ENCODE measurements at places on chromosomes 4 and X.

GRCh38 chrX:7158468-7158990 is 10.6 kb upstream of the PUDP start:
- DNase-seq, result no peak

- DNase-seq, result no peak
Measured at GRCh38 chr4:187436251-187436650, 559.3 kb upstream of the ZFP42 start.

DNA sequence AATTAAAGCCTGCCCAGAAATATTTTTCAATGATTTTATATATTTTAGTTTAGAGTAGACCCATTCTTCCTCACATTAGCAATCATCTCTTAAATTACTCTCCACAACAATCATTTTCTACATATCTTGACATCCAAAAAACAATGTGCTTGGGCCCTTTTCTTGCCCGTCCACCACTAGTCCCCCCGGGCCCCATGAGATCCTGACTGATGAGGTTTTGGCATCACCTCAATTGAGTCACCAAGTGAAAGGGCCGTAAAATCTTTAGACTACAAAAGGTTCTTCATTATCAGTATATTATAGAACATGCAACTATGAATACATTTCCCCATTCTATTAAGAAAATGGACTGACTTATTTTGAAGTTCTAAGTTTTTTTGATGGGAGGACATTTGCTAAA is 4.0 kb upstream of the CDKL2 start:
- DNase-seq, result no peak

DNA sequence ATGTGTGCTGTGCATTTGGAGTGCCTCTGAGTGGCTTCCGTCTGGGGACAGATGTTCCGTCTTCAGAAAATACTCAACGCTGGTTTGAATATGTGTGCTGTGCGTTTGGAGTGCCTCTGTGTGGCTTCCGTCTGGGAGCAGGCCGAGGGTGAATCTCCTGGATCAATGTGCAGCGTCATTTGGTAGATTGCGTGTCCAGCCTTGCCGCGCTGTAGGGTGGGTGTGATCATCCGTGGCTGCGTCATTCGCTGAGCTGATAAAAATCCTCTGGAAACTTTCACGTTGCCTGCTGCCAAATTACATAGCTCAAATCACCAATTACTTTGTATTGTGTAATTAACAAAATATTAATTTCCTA is 12.1 kb downstream of the UVSSA start:
- DNase-seq, result no peak

GRCh38 chrX:41923978-41924683 is 777 bp upstream of the CASK start:
- DNase-seq, result peak; percentile 5

- DNase-seq, result no peak
Measured at GRCh38 chrX:140599851-140600250, 95.0 kb upstream of the SOX3 start.

- DNase-seq, result no peak
Measured at GRCh38 chr4:39415678-39416283, 9.1 kb downstream of the KLB start.

- no peak for DNase-seq
Measured at GRCh38 chrX:33156152-33156726, 55.1 kb downstream of the DMD start.

- DNase-seq, result peak; percentile 53
Measured at GRCh38 chr4:82706349-82707000, 92.1 kb downstream of the SCD5 start.

DNA sequence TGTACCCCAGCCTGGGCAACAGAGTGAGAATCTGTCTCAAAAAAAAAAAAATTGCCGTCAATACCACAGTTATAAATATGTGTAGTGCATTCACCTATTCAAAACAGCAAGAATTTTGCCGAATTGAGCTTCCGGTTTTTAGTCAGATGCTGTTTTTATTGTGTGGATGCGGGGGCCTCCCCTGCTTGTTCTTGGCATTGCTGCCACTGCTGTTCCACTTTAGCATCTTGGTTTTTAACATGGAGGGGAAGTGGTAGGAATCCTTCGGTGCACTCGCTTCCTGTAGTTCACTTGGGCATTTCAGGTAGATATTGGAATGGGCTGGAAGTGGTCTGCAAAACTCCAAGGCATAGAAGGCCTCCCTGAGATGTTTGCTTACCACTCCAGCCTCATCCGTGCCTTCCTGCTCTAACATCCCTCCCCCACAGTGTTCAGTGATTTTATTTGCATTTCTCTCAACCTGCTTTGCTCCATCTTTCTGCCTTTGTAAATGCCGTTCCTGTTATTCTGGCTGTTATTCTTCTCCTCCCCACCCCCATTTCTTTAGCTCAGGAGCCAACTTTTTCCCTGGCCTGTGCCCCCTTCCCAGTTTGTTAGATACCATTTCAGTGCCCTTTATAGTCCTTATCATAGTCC is 25.5 kb downstream of the MOB1B start:
- no peak for DNase-seq

GRCh38 chr4:31338000-31338399 is 617.8 kb downstream of the PCDH7 start:
- no peak for DNase-seq

DNA sequence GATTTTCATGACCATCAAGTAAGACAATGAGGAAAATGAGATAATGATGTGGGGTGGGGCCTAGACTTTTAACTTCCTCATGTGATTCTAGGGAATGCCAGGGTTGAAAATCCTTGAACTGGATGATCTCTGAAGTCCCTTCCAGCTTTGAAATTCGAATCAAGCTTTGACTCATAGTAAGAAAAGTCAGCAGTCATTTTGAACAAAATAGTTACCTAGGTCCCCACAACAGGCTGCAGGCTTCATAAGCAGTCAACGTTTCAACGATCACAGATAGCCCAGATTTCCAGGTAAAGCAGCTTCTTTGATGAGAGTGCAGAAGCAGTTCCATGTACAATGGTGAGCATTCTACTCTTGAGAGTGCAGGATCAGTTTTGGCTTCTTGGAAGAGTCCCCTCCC is 93.7 kb downstream of the GRIA3 start:
- DNase-seq, result no peak

DNA sequence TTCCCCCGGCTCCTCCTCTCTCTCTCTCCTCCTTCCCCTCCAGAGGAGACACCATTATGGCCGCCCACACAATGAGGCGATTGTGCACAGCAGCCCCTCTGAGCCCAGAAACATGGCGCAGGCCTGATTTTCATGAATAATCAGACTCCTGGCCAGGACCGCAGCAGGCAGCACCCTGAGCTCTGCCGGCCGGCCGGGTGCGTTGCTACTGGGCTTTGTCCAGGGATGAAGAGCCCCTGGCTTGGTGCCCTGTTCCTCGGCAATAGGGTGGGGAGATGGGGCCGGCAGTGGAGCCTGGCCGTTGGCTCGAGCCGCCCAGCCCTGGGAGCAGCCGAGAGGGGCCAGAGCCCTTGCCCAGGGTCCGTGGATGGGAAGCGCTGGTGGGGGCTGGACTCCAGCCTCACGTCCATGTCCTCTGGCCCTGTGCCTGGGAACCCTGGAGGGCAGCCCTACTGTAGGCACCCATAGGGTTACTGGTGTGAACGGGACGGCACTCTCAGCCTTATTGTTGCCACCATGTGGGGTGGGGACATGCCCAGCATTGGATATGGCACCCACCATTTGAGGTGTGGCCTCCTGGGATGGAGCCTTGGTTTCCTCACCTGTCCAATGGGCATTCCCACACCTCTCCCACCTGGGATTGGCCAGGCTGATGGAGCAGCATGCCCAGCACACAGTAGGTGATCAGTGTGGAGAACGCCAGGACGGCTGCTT is 103.0 kb downstream of the SORCS2 start:
- peak; percentile 94 for DNase-seq

DNA sequence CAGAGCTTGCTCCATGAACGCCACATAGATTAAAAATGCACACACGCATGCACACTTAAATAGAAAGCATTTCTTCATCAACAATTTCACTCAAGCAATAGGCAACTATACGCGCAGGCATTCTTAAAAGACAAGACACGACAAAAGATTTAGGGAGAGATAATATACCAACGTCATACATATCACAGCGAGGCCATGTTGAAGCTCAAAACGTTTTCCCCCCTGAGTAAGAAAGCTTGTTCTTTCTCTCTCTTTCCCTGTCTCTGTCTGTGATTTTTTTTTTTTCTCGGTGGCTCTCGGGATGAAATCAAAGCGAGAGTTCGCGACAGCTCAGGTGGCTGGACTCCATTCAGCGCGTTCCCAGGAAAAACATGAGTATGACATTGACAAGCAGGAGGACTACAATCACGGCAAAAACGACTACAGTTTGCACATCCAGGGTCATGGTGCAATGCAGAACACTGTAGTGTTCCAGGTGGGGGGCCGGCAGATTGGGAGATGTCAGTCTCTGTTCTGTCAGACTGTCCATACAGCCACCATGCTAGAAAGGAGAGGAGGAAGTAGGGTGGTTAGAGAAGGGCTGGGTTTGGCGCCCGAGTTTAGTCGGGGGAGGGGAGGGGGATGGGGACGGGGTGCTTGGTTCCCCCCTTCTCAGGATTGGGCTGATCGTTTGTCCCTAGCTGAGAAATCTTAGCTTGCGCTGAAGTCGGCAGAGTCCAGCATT is 30.7 kb downstream of the ARHGEF9 start:
- DNase-seq, result no peak

DNA sequence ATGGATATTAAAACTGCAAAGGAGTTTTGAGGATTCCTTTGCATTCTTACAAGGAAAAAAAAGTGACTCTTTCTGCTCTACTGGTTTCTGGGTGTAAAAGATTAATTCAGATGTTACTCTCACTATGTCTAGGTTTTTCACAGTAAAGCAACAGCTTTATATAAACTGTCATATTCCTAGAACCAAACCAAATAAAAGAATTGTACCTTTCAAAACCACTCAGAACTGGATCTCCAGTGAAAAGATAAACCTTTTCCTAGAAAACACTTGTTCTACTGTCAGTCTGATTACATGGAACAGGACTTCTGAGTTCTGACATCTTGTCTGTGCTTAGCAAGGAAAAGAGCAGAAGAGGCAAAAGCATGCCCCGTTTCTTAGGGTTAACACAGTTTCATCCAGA is 5.0 kb upstream of the PPID start:
- DNase-seq, result no peak

- DNase-seq, result no peak
Measured at GRCh38 chr4:113397114-113397701, 347.8 kb downstream of the ANK2 start.

DNA sequence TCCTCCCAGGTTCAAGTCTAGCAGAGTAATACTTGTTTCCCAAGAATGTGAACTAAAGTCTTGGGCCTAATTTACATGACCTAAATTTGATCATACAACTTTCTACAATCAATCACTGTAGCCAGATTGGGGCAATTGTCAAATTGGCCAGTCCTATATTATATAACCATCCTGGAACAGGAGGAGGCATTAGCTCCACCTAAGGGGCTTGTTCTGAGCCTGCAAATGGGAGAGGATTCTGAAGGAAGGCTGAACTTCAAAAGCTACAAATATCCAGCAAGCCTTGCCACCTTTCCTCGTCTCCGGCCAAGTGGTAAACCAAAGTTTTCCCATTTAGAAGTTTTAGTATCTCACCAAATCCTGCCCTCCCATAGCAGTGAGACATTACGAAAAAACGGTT is 1289.6 kb upstream of the TENM3 start:
- no peak for DNase-seq

- DNase-seq, result no peak
Measured at GRCh38 chr4:14856062-14856933, 146.0 kb upstream of the CPEB2 start.

DNA sequence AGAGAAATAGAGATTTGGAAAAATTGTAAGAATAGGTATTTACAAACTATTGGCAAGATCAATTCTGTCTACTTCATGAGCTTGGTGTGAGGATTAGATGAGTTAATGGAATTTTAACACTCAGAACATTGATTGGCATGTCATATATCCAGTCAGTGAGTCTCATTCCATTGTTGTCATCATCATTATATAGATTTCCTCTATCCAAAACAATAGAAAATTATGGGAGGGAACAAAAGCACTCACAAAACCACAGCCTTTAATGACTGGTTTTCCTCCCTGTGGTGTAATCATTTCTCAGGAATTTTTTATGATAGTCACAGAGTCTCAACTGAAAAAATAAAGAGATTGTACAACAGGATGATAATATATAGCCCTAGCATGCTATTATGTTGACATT is 21.1 kb downstream of the KLHL5 start:
- no peak for DNase-seq

- DNase-seq, result no peak
Measured at GRCh38 chrX:72694170-72694569, 19.9 kb downstream of the PHKA1 start.

- no peak for DNase-seq
Measured at GRCh38 chr4:140252141-140252741, 98.3 kb upstream of the MAML3 start.

DNA sequence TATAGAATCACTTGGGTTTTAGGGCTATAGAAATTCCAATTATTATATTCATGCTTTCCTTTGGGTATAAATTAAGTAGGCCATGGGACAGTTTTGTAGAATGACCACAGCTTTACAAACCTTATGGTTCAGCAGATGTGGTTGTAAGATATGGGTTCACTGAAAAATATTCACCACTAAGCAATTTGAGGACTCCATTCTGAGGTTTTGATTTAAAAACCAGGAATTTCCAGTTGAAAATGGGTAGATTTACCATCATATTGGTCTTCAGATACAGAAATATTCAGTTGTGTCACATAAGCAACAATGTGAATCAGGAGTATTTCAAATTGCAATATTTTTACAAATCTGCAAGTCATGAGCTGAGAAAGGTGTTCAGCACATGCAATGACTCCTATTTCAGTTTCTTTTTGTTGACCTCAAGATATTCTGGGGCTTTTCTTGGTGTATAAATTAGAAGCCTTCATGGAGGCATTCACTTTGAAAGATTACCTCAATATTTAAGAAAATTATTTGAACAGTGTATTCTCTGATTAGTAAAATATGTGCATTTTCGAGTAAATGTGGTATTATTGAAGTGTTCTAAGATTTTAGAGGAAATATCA is 218.4 kb upstream of the HCCS start:
- DNase-seq, result no peak

DNA sequence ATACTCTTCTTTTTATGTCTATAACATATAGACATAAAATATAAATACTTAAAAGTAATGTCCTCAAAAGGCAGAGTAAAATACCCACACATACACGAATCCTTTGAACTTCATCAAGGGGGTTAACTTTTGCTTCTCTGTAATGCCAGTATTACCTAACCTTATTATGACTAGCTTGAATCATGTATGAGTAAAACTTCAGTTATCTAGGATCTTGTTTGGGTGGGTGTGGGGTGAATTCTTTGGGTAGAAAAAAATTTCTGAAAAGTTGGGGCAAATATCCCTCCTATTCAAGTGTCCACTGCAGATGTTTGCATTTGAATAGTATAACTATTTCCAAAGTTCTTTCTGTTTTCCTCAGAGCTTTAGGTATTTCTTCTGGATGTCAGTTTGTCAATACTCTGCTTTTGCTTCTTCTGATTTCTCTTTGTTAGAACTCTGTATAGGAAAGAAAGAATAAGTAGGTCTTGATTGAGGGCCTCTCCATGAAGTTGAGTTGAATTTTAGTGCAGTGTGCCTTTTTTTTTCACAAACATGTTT is 173.8 kb downstream of the ADGRL3 start:
- DNase-seq, result no peak

Measured in hippocampal formation (tissue), 2 donors.